ENCODE measurements at places on chromosomes 12 and 14.

GRCh38 chr12:57564178-57564740, 14.4 kb downstream of the KIF5A start:
- no peak for DNase-seq

GRCh38 chr12:25283006-25283405, 32.3 kb upstream of the KRAS start:
- no peak for DNase-seq

- no peak for DNase-seq
Measured at GRCh38 chr14:54857830-54858269, 44.8 kb downstream of the GCH1 start.

- peak; percentile 62 for DNase-seq
Measured at GRCh38 chr12:54053003-54053750, 458 bp upstream of the HOXC4 start.

Data from GM18507 (cell line).